Pancreas (tissue), 10 donors: ENCODE measurements at places on chromosomes 5 and 9.

- no peaks in the 10 kb centered on the region for H3K4me1 ChIP-seq
- no peak for DNase-seq
- no peak overlapping the region for H3K4me3 ChIP-seq
- no peak overlapping the region for H3K27ac ChIP-seq
- H3K27me3 ChIP-seq = no peaks in the 10 kb centered on the region
- no peaks in the 10 kb centered on the region for H3K36me3 ChIP-seq
Observed at GRCh38 chr5:33788922-33789566, 102.7 kb downstream of the ADAMTS12 start.

- no peak overlapping the region for H3K27ac ChIP-seq
- no peaks in the 10 kb centered on the region for H3K4me1 ChIP-seq
- no peaks in the 10 kb centered on the region for H3K27me3 ChIP-seq
- no peak overlapping the region for H3K4me3 ChIP-seq
Observed at GRCh38 chr9:121239071-121239470, 28.9 kb upstream of the GSN start.

DNA sequence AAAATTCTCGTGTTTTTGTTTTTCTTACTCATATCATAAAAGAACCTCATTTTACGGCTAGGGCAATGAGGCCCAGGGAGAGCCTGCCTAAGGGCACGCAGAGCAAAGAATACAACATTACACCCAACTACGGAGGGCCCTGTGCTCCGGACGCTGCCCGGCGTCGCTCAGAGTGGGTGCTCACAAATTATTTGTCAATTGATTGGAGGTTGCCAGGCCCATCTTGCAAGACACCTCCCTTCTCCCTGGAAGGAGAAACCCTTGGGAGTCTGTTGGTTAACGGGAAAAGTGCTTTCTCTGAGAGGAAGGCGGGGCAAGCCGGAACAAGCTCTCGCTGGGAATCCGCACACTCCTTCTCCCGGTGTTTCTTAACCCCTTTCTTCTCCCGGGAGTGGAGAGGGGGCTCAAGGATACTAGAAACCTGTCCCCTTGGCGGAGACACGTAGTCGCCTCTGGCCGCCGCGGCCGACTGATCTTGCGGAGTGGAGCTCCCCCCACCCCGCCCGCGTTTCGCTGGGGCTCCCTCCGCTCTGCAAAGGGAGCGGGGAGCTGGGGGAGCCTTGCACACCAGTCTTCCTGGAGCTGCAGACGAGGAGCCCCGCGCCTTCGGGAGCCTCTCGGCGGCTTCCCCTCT, 599.3 kb upstream of the SGCD start:
- peaks cover 29% of the 10 kb centered on the region for H3K27me3 ChIP-seq
- no peaks in the 10 kb centered on the region for H3K36me3 ChIP-seq
- H3K27ac ChIP-seq = no peak overlapping the region
- DNase-seq = no peak
- no peaks in the 10 kb centered on the region for H3K4me1 ChIP-seq

DNA sequence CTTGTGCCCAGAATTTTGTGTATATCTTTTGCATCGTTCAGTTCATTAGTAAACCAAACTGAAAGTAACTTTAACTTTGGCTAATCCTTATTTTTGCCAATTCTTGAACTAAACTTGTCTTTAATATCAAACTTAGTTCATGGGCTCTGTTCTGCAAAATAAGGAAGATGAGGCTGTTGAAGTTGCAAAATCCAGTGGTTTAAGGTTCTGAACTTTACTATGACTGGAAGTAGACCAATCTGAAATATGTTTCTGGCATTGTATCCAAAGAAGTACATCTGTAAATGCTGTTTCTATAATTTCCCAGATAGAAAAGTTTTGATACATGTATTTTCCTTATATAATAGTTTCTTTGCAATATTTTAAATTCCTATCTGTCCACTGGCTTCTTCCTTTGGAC, 238.1 kb downstream of the CETN3 start:
- DNase-seq = no peak
- no peak overlapping the region for H3K4me3 ChIP-seq
- no peaks in the 10 kb centered on the region for H3K27me3 ChIP-seq
- H3K4me1 ChIP-seq = no peaks in the 10 kb centered on the region

- H3K4me1 ChIP-seq = no peaks in the 10 kb centered on the region
- no peaks in the 10 kb centered on the region for H3K36me3 ChIP-seq
- DNase-seq = no peak
- H3K4me3 ChIP-seq = no peak overlapping the region
- H3K27ac ChIP-seq = no peak overlapping the region
Observed at GRCh38 chr5:105836887-105837286, 1833.8 kb downstream of the EFNA5 start.

DNA sequence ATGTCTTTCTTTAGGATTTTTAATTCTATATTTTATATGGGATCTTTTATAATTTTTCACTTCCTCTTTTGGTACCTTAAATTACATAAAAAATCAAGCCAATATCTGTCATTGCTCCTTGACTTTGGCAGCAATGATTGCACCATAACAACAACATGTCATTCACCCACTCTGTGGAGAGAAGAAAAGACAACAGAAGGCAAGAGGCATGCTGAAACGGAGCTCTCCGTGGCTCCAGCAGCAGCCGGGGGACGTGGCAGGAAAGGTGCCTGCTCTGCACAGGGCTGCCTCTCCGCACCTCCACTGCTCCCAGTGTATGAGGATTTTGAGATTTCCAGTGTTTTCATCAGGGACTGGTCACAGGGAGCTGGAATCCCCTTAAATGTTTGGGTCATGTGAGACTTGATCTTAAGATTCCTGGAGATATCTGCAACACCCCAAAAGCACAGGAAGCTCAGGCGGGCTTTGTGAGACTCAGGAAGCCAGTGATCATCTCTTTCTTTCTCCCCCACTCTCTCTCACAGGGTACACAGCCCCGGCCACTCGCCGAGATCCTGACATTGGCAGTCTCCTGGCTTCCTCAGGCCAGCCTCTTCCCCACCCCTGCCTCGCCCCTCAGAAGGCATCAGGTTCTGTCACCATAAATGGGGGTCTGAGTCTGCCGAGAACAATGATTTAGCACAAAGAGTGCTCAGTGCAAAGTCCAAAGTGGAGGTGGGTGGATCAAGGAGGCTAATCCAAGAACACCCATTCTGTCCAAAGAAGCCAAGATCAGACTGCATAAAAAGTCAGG, 74.6 kb downstream of the ACTL7B start:
- H3K4me1 ChIP-seq = no peaks in the 10 kb centered on the region
- H3K36me3 ChIP-seq = no peaks in the 10 kb centered on the region
- H3K27ac ChIP-seq = no peak overlapping the region
- H3K4me3 ChIP-seq = no peak overlapping the region

GRCh38 chr5:52073993-52074689, 690.9 kb downstream of the ISL1 start:
- H3K27me3 ChIP-seq = no peaks in the 10 kb centered on the region
- no peak overlapping the region for H3K27ac ChIP-seq
- no peak for DNase-seq
- H3K4me3 ChIP-seq = no peak overlapping the region

DNA sequence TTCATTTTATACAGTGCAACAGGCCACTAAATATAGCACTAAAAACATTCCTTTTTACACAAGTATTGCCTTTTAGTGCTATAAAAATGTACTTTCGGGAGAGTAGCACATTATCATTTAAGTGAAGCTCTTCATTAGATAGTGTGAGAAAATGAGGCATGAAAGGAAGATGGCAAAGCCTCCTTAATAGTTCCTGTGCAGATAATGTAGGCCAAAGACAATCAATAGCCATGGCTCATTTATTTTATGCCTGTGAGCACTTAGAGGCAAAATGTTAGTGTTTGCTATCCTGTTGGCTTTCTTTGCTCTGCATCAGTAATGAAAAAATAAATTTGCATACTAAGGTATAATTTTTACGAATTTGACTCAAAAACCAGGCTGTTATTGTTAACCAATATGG, 929.5 kb upstream of the C9orf72 start:
- no peaks in the 10 kb centered on the region for H3K4me1 ChIP-seq
- H3K27ac ChIP-seq = no peak overlapping the region
- H3K27me3 ChIP-seq = no peaks in the 10 kb centered on the region
- H3K36me3 ChIP-seq = no peaks in the 10 kb centered on the region
- no peak for DNase-seq

GRCh38 chr9:126328407-126328806, 1.8 kb downstream of the MVB12B start:
- H3K27ac ChIP-seq = no peak overlapping the region
- no peak for DNase-seq
- no peaks in the 10 kb centered on the region for H3K4me1 ChIP-seq
- H3K36me3 ChIP-seq = no peaks in the 10 kb centered on the region
- no peaks in the 10 kb centered on the region for H3K27me3 ChIP-seq

DNA sequence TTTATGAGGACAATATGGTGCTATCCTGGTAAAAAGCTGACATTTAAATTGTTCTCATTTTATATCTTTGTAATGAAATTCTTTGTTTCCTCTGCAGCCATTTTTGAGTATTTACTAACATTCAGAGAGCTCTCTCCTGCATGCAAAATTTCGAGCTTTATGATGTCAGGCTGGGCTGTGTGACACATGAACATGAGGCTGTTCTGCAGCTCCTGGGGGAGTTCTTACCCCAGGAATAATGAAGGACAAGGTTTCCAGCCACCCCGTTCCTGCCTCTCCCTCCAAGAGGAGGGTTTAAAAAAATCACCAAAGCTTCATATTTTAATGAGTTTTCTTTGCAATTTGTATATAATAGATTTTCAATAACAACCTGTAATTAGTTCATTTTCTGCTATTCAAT, 252.4 kb downstream of the HSPA4 start:
- DNase-seq = no peak
- H3K4me1 ChIP-seq = no peaks in the 10 kb centered on the region
- H3K4me3 ChIP-seq = no peak overlapping the region
- H3K27me3 ChIP-seq = no peaks in the 10 kb centered on the region

DNA sequence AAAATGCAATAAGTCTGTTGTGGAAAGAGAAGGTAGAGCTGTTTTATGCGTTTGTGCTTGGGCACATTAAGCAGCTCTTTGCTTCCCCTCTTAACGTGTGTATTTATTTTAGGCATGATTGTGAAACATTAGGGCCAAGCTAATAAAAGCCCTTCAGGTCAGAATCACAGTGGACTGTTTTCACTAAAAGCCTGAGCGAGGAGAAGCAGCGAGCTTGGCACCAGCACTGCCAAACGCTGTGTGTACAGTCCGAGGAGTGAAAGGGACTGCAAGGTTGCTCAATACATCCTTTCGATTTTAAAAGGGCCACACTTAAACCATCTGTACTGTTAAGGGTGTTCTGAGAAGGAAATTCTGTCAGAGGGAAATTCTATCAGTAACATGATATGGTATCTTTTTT, 107.2 kb upstream of the CKMT2 start:
- no peaks in the 10 kb centered on the region for H3K4me1 ChIP-seq
- H3K36me3 ChIP-seq = no peaks in the 10 kb centered on the region
- DNase-seq = peak; percentile 5
- H3K4me3 ChIP-seq = no peak overlapping the region
- no peaks in the 10 kb centered on the region for H3K27me3 ChIP-seq

- DNase-seq = no peak
- no peak overlapping the region for H3K4me3 ChIP-seq
- H3K27ac ChIP-seq = no peak overlapping the region
- no peaks in the 10 kb centered on the region for H3K36me3 ChIP-seq
- peaks cover 13% of the 10 kb centered on the region for H3K4me1 ChIP-seq
Observed at GRCh38 chr5:35194635-35195471, 35.4 kb downstream of the PRLR start.
